ENCODE measurements at places on chromosomes 7 and 10.

DNA sequence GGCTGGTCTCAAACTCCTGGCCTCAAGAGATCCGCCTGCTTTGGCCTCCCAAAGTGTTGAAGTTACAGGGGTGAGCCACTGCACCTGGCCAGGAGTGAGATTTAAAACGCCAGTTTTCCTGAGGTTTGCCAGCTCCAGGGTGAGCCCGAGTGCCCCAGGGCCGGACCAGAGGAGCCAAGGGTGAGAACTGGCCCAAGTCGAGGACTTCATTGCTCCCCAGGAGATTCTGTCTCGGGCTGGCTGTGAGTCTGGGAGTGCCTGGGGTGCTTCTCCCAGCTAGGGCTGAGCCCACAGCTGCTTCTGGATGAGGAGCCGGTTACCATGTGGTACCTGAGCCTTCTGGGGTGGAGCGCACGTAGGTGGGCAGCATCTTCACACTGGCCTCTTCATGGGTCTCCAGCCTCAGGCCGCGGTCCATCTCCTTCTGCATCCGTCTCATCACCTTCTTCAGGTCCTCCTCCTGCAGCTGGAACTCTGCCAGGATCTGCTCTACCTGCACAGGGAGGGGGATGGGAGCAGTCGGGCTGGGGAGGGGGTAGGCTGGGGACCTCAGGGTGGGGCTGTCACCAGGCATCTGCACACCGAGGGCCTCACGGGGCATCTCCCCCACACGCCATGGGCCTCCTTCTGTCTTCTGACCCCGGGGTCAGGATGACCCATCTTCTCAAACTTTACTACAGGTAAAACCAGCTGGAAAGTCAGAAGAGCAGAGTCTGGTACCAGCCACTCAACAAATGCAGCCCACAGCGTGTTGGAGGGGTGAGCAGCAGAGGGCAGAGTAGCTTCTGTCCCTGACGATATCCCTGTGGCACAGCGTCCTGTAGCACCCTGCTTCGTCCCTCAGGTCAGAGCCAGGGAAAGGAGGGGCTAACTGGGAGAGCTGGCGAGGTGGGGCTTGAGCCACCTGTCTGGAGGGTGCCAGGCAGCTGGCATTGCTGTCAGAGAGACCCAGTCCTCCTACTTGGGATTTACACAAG, 12.1 kb upstream of the MYL7 start:
- DNase-seq: no peak

- DNase-seq: no peak
Observed at GRCh38 chr10:94644352-94644751, 39.2 kb upstream of the CYP2C18 start.

DNA sequence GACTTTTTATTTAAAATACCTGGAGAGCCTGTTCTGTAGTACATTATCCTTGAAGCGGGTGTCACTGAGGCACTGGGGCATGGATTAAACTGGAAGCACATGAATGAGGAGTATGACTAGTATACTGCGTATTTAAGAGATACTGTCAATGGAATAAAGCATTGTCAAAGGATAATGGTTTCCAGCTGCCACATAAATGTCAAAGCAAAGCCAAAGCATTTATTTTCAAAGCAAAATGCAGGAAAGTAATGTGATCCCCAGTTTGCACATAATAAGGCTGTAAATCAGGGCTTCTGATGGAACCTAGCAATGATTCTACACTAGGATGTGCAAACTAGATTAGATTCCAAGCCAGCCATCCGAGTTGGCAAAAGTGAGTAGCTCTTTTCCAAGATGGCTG, 240.1 kb downstream of the POU6F2 start:
- no peak for DNase-seq

DNA sequence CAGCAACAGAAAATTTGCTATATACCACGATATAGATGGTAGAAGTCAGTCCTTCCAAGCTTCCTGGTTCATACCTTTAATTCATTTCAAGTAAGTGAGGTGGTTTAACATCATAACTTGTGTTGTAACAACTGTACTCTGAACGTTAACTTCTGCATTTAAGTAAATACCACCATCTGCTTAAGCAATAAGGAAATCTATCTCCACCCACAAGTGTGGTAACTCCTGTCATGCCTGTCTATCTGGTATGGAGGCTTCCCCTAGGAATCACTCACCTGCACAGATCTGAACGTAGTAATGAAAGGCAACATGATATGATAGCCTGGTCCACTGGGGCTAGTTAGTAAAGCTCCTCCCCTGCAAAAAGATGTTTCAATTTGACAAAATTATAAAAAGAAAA, 2.3 kb downstream of the ERLIN1 start:
- peak; percentile 58 for DNase-seq

All from mammary epithelial cell (primary cell).